ENCODE measurements at places on chromosomes 1 and 21. TPM values are rescaled to one million over a fixed set of nuclear protein-coding genes. Genes with fewer than 3 reads are reported as not detected.

DNA sequence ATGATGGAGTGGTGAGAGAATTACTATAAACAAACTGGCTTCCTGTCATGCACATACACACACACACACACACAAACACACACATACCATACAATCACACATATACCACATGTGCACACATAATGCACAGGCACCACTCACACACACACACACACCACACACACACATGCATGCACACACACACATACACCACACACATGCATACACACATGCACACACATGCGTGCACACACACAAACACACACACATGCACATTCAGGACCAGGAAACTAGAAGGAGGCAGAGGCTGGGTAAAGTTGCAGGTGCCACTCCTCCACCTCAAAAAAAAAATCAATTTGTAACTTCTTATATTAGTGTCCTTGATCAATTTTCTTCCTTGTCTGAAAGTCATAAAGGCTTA is 153.0 kb downstream of the ASTN1 start:
- DNase-seq, result no peak

DNA sequence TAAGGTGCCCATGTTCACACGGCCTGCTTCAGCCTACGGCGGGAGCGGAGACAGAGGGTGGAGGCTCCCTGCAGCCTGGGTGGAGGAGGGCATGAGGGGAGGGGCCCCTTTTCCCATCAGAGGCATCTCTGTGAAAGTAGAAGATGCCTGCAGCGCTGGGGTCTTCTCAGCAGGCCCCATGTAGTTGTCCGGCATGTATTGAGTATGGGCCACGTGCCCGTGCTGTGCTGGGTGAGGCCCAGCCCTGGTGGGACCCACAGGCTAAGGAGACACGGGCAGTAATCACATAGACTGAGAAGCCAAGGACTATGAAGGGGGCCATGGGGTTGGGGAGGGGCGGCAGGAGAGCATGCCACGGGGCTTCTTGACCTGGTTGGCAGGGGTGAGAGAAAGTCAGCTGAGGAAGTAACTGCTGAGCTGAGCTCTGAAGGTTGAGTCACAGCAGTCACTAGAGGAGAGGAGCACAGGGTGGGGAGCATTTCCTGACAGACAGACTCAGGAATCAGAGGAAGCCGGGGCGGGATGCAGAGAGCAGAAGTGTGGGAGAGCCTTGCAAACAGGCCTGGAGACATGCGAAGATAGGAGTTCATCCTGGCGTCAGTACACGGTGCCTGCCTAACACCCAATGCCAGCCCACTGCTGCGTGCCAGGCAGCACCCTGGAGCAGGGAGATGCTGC is 21.6 kb downstream of the PSEN2 start:
- peak; percentile 43 for DNase-seq

- DNase-seq, result peak; percentile 34
Observed at GRCh38 chr1:100834777-100835660, 59.6 kb downstream of the EXTL2 start.

DNA sequence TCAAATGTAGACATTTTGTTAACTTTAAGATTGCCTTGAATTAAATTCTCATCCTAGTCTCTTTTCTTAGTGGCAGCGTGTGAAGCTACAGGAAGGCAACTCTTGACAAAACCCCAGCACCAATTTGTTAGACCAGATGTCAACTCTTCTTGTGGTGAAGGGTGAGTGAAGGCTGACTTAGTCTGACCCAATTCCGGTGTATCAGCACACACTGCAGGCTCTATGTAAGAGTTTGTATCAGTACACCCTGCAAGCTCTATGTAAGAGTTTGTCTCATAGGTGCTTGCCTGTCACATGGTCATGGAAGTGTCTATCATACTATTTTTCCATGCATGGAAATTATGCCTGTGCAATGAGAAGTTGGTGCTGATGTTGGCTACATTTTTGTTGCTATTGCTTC is 16.8 kb downstream of the CR2 start:
- no peak for DNase-seq

DNA sequence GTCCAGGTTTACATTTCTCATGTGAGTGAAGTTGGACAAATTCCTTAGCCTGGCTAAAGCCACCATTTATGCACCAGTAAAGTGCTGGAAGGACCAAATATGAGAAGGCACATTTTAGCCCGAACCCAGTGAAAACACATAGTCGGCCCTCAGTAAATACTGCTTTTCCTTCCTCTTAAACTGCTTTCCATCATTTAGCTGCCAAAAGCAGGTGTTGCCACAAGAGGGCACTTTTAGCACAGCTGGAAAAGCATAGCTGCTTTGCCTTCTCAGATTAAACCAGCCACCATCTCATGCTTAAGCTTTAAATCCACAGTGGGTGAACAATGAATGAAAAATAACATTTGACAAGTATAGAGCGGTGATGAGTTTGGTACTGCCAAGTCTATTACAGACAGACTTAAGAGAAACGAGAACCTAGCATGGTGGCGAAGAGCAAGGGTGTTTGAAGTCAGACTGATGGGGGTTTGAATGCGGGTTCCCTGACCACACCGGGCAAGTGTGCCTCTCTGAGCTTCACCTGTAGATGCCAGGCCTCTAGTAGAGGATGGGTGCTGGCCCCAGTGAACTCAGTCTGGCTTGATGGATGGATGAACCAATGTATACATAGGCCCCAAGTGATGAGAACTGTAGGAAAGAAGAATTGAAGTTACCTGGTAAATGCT is 57.8 kb downstream of the SLC35D1 start:
- peak; percentile 85 for DNase-seq

DNA sequence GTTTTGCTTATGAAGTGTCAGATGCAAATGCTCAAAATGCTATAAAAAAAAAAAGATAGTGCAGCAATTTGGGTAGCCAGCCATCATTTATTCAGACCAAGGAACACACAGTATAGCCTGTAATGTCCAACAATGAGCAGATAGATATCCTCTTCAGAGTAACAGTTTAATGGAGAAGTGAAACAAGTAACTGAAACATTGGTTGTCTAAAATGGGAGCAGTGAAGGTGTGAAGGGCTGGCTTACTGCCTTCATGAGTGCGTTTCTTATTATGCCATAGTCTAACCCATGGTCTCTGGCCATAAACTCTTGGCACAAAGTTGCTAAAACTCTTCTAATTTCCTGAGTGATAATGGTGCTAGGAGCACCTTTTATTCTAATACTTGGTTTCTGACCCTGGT is 11.4 kb downstream of the RGS5 start:
- DNase-seq, result no peak

DNA sequence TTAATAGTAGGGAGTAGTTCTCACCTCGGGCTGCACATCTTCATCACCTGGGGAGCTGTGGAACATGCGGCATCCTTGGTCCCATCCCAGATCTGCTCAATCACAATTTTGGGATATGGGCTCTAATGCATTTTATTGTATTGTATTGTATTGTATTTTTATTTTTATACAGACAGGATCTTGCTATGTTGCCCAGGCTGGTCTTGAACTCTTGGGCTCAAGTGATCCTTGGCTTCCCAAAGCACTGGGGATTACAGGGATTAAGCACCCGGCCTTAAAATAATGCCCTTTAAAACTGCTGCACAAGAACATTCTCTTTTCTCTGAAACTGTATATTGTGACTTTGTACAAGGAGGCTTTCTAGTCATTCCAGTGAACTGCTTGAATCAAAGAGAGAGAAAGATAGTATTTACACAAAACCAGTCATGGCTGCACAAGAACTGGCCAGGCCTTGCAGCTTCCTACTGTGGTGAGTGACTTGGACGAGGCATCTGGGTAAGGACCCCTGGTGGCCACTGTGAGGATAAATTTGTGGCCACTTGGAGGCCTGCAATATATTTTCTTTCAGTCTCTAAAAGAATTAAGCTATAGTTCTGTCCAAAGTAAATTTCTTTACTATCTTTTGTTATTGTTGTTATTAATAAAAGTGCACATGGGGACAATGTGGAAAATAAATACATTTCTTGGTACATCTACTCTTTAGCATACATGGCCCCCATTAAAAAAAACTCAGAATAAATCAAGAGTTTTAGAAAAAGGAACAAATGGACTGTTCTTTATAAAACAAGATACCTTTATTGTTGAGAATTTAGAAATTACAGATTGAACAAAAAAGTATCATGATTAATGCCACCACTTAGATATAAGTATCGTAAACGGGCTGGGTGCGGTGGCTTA is 48.0 kb downstream of the TBCE start:
- peak; percentile 90 for DNase-seq

The TFF2 gene
- not detected for total RNA-seq

The CYP4Z1 gene
- not detected for total RNA-seq

The LRRC53 gene
- not detected for total RNA-seq

The GPR37L1 gene
- total RNA-seq, result not detected

Measured in GM23248 (cell line).